Right kidney (tissue), 9 donors: ENCODE measurements at places on chromosomes 1 and 21.

DNA sequence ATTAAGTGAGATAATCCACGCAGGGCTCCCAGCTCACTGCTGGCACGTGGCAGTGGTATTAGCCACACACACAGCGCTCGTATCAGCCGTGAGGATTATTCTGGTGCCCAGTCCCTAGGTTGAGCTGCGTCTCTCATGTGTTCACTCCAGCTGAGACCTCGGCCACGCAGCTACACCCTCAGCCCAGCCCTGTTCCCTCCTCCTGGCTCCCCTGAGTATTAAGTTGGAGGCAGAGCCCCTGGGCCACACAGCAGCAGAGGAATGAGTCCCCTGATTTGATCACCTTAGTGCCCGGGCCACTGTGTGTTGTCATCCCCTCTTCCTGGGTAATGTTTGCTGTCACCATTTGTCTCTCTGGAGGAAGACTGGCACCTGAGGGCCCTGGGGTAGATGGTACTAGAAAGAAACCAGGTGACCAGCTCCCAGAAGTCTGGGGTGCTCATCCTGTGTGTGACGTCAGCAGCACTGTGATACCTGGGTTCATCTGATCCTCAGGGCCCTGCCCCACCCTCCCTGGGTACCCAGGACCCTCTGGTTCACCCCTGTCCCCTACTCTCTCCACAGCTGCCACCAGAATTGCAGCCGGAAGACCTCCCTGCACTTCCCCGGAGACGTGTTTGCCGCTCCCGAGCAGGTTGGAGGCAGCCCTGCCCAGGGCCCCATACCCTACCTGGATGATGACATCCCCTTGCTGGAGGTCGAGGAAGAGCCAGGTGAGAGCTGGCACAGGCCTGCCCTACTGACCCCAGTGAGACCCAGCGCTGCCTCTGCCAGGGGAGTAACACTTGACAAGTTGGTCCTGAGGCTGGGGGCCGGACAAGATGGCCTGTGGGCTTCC, 40.1 kb downstream of the DISP3 start:
- no peak for DNase-seq

- no peak for DNase-seq
Observed at GRCh38 chr21:28903448-28903847, 89.2 kb downstream of the LTN1 start.

DNA sequence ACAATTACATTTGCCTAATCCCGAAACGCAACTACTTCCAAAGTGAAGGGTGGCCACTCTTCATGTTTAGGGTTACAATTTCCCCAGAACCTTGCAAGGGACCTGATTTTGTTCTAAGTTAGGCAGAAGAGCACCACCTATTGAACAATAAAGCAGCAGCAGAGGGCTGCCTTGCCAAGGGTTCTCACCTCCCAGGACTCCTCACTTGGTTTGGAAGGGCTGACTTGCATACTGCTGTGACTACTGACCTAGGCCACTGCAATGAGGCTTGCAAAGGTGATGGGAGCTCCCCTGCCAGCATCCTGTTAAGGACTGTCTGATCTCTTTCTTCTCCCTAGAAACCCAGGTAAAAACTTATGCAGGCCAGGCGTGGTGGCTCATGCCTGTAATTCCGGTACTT, 14.2 kb downstream of the MTOR start:
- DNase-seq, result no peak

GRCh38 chr1:186055846-186056245, 319.2 kb downstream of the TPR start:
- no peak for DNase-seq

DNA sequence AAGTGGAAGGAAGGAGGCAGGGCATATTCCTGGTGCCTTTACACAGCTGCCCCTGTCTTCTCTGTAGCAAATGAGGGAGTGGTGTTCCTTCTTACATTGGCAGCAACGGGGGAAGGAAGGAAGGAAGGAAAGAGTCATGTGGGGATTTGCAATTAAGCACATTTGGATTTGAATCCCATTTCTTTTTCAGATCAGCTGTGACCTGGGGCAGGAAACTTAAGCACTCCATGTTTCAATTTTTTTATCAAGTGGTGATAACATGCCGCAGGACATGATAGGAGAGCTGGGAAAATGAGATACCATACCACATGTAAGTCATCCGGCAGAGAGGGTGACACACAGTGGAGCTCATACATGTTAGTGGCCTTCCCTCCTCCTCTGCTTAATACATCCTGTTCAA, 186.8 kb downstream of the APP start:
- DNase-seq, result no peak
